ENCODE measurements at places on chromosomes 5 and 9.
A peak's percentile ranks its signal among the peaks of the same experiment; 100 is the strongest.

DNA sequence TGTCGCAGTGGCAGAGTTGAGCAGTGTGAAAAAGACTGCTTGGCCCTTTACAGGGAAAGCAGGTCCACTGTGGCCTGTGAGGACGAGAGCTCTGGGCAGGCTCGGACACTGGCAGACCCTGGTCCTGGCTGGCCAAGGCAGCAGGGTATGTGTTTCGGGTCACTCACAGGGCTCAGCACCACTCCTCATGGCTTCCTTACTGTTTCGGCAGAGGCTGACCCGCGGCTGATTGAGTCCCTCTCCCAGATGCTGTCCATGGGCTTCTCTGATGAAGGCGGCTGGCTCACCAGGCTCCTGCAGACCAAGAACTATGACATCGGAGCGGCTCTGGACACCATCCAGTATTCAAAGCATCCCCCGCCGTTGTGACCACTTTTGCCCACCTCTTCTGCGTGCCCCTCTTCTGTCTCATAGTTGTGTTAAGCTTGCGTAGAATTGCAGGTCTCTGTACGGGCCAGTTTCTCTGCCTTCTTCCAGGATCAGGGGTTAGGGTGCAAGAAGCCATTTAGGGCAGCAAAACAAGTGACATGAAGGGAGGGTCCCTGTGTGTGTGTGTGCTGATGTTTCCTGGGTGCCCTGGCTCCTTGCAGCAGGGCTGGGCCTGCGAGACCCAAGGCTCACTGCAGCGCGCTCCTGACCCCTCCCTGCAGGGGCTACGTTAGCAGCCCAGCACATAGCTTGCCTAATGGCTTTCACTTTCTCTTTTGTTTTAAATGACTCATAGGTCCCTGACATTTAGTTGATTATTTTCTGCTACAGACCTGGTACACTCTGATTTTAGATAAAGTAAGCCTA, 15.7 kb downstream of the SQSTM1 start:
- DNase-seq, result no peak

- DNase-seq, result peak; percentile 17
Observed at GRCh38 chr5:16552666-16553343, 64.0 kb downstream of the RETREG1 start.

GRCh38 chr5:86979811-86980411, 287.8 kb upstream of the RASA1 start:
- no peak for DNase-seq

GRCh38 chr5:159515909-159516415, 185.7 kb upstream of the IL12B start:
- peak; percentile 81 for DNase-seq

- DNase-seq, result no peak
Observed at GRCh38 chr9:71638627-71639026, 129.7 kb downstream of the CEMIP2 start.

DNA sequence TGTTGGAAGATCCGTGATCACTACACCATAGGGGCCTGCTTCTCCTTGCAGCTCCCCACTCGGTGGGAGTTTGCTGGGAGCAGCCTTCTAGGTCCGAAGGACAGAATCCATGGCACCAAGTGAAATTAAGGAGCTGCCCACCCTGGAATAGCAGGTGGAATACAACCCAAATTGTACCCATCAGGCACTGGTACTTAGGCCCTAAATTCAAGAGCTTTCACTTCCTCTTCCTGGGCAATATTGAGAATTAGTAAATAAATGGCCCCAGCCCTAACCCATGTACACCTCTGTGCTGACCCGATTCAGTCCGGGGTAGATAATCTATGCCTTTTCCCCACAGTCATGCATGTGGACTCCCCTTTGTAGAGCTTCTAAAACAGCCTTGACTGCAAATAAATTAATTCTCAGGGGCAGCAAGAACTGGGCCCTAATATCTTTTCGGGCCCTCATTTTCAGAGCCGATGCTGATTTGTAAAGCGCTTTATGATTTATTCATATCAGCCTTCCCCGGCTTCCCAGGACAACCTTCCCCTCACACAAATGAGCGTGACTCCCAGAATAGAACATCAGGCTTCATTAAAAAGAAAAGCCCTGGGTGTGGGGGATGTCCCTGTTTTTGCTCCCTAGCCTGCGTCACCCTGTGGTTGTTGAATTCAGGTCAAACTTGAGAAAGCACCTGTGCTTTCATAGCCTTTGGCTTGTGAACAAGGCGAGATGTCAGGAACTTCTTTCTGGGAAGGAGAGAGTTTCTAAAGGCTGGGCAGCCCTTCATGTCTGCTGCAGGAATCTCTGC, 126.1 kb upstream of the TBC1D2 start:
- no peak for DNase-seq

DNA sequence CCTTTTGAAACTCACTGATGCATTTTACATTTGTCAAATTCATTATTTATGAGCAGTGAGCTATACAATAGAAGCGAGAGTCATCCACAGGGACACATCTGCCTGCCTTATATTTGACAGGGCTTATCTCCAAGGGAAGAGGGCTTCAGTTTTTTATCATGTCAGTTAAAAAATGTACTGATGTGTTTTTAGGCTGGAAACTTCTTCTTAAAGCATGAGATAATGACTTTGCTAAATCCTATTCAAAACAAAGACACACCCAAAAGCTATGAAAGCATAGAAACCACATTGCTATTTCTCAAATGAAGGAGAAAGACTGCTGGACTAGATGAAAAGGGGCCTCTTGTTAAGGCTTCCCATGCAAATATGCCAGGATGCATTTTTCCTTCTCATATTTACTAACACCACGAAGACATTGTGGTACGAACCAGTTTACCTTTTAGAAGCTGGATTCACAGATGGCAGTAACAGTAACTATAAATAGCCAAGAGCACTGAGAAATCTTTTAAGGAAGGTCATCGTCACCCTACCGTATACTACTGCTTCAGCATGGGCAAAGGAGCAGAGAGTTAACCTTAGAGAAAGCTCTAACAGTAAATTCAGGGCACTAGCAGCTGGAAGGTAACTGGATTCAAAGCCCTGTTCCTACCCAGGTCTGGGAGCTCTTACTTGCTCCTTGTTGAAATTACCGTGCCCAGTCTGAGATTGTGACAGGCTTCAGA, 86.3 kb upstream of the IFNK start:
- no peak for DNase-seq

- DNase-seq, result no peak
Observed at GRCh38 chr9:110599468-110599867, 19.9 kb upstream of the SVEP1 start.

GRCh38 chr9:99103901-99104458, 933 bp upstream of the TGFBR1 start:
- no peak for DNase-seq

DNA sequence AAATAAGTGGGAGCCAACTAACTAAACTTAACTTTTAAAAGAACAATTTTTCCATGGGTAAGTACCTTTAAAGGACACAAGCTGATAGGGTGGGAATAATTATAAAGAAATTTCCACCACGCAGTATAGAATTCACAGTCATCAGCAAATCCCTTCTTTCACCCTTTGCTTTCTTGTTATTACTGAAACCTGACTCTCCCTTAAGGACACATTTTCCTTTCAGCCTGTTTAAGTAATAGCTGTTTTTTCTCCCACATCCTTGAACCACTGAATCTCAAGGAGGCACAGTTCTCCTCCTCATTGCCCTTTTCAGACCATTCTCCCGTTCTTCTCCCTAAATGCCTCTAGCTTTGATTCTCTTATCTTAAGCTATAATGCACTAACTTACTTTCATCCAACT, 6.3 kb downstream of the C5orf15 start:
- DNase-seq, result no peak

GRCh38 chr5:37308793-37309192, 59.6 kb upstream of the CPLANE1 start:
- no peak for DNase-seq

DNA sequence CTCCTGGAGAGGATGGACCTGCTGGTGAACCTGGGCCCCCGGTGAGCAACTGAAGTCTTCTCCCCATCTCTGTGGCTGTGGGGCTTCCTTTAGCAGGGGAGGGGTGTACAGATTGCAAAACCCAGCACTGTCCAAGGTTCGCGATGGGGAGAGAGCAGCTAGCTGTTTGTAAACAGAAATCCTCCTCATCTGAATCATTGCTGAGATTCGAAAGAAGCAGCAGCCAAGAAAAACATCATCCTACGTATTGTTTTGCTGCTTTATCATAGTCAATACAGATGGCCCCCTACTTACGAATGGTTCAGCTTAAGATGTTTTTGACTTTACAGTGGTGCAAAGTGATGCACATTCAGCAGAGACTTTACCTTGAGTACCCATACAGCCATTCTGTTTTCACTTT, 80.0 kb upstream of the TGFBR1 start:
- no peak for DNase-seq

DNA sequence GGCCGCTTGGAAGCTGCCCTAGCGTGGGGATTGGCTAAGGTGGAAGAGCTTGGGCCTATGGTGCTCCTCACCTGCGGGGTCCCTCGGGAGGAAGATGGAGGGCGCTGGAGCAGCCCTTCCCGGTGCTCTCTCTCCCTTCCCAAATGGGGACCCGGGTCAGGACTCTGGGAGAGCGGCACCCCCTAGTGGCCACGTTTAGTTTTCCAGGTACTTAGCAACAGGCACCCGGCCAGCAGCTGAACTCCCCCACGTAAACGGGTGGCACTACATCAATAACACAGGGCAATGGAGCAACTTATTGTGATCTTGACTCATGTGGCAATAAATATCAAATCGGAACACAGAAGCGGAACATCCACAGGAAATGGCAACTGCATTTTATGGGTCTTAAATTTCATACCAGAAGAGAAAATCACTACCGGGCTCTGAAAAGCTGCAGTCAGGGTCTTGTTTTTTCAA, 316.6 kb downstream of the AGTPBP1 start:
- DNase-seq, result peak; percentile 3

GRCh38 chr5:138349852-138350562, 2.5 kb upstream of the KDM3B start:
- no peak for DNase-seq

DNA sequence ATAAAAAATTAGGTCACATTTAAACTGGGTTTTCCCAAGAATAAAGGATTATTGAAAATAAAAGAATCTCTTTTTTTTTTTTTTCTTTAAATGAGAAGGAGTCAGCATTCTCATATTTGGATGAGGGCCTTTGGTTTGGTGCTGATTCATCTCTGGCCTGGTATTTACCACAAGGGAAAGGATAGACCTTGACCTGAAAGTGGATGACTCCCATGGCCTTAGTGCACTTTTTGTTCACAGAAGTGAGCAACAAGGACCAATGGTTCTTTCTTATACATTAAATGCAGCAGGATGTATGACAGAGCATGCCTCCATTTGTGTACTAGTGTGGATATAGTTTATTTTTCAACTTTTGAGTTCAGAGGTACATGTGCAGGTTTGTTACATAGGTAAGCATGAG, 6.9 kb downstream of the YTHDC2 start:
- no peak for DNase-seq

DNA sequence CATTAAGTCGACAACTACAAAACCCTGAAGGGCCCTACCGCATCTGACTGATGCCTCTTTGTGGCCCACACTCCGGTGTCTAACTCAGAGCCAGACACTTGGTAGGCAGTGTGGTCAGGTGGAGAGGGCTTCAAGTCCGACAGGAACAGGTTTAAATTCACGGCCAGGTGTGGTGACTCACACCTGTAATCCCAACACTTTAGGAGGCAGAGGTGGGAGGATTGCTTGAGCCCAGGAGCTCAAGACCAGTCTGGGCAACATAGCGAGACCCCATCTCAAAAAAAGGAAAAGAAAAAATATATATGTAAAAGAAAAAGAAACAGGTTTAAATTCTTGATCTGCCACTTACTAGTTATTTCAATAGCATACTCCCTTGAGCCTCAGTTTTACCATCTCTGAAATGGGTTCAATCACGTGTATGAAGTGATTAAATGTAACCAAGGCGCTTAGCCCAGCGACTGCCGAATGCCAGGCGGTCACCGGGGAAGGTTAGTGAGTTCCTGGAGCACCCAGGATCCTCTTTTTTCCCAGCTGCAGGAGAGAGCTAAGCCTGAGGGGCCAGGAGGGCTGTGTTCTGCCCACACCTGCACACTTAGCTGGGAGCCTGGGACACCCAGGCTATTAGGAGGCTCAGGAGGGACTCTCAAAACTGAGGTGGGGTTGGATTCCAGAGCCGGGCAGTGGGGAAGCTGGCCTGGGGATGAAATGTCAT, 943 bp downstream of the CLTB start:
- no peak for DNase-seq

GRCh38 chr5:174655351-174655750, 69.0 kb upstream of the MSX2 start:
- no peak for DNase-seq

- DNase-seq, result no peak
Observed at GRCh38 chr9:35840881-35841644, 12.0 kb downstream of the TMEM8B start.

- DNase-seq, result no peak
Observed at GRCh38 chr9:72140586-72140985, 8.7 kb upstream of the GDA start.

- peak; percentile 25 for DNase-seq
Observed at GRCh38 chr9:35553670-35554543, 51.2 kb upstream of the TESK1 start.

GRCh38 chr5:119470851-119471451, 18.7 kb downstream of the HSD17B4 start:
- no peak for DNase-seq

DNA sequence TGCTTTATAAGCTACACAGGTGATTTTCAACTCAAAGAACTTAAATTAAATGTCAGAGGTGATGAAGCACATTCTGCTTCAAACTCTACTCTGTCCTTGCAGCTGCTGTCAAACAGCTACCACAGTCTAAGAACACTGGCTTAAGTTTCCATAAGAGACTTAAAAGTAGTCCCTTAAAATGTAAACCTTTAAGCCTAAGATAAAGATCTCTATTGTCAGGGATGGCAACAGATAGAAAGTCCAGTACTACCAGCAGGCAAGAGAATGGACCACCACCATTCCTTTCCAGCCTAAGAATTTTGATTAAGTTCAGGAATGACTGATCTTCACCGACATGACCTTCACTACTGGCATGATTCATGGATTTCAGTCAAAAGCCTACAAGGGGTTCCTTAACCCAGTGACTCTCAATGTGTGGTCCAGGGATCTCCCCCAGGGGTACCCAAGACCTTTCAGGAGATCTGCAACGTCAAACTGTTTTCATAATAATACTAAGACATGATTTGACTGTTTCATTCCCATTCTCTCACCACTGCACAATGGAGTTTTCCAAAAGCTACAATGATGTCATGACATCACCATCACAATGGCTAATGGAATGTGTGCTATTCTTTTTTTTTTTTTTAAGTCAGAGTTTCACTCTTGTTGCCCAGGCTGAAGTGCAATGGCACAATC, 41.1 kb upstream of the PLPP6 start:
- DNase-seq, result no peak
